ENCODE measurements at places on chromosomes 7 and 10. TPM values are rescaled to one million over a fixed set of nuclear protein-coding genes. Genes with fewer than 3 reads are reported as not detected.

TMEM273 gene
- not detected for total RNA-seq

FAM107B gene
- 11.1 TPM for total RNA-seq

CHST3 gene
- total RNA-seq = 35.0 TPM

FRG2B gene
- not detected for total RNA-seq

PILRA gene
- 0.89 TPM for total RNA-seq

EN2 gene
- total RNA-seq = under 0.01 TPM

CPED1 gene
- 12.8 TPM for total RNA-seq

ITIH5 gene
- 0.30 TPM for total RNA-seq

OGDHL gene
- total RNA-seq = 0.14 TPM

TACC2 gene
- 7.8 TPM for total RNA-seq

FOXI2 gene
- total RNA-seq = not detected

MINDY4 gene
- 3.9 TPM for total RNA-seq

TRUB1 gene
- total RNA-seq = 34.7 TPM

SNCG gene
- 3.3 TPM for total RNA-seq

TRIM50 gene
- total RNA-seq = not detected

SAMD9 gene
- total RNA-seq = 11.9 TPM

CCDC172 gene
- not detected for total RNA-seq

SSC4D gene
- 0.59 TPM for total RNA-seq

ATP6V0A4 gene
- 0.30 TPM for total RNA-seq

MTPN gene
- 134 TPM for total RNA-seq

SORCS3 gene
- not detected for total RNA-seq

GNAI1 gene
- total RNA-seq = 32.8 TPM

COL1A2 gene
- total RNA-seq = 7,304 TPM

RBM17 gene
- total RNA-seq = 47.9 TPM

UNCX gene
- total RNA-seq = not detected

TWIST1 gene
- 24.9 TPM for total RNA-seq

WDR86 gene
- 8.6 TPM for total RNA-seq

ANXA8 gene
- total RNA-seq = 4.5 TPM

NAT16 gene
- not detected for total RNA-seq

DDX21 gene
- total RNA-seq = 57.3 TPM

CPEB3 gene
- 0.92 TPM for total RNA-seq

CALHM3 gene
- not detected for total RNA-seq

NPFFR1 gene
- not detected for total RNA-seq

IFIT1B gene
- not detected for total RNA-seq

BTRC gene
- 11.3 TPM for total RNA-seq

EVX1 gene
- not detected for total RNA-seq

FBH1 gene
- 116 TPM for total RNA-seq

OR2A7 gene
- total RNA-seq = not detected

CRHR2 gene
- total RNA-seq = not detected

HOXA6 gene
- total RNA-seq = 5.8 TPM

NODAL gene
- not detected for total RNA-seq

AHCYL2 gene
- total RNA-seq = 14.7 TPM

PSD gene
- total RNA-seq = 12.2 TPM

HABP2 gene
- not detected for total RNA-seq

STEAP1B gene
- 1.5 TPM for total RNA-seq

OPN1SW gene
- not detected for total RNA-seq

METTL27 gene
- 5.0 TPM for total RNA-seq

IFIT2 gene
- total RNA-seq = 1.9 TPM

RNF148 gene
- total RNA-seq = not detected

GHITM gene
- 167 TPM for total RNA-seq

PLAC9 gene
- total RNA-seq = 2.6 TPM

SMO gene
- 28.8 TPM for total RNA-seq

ZNF32 gene
- total RNA-seq = 29.1 TPM
